ENCODE measurements at places on chromosomes 12 and 14.

DNA sequence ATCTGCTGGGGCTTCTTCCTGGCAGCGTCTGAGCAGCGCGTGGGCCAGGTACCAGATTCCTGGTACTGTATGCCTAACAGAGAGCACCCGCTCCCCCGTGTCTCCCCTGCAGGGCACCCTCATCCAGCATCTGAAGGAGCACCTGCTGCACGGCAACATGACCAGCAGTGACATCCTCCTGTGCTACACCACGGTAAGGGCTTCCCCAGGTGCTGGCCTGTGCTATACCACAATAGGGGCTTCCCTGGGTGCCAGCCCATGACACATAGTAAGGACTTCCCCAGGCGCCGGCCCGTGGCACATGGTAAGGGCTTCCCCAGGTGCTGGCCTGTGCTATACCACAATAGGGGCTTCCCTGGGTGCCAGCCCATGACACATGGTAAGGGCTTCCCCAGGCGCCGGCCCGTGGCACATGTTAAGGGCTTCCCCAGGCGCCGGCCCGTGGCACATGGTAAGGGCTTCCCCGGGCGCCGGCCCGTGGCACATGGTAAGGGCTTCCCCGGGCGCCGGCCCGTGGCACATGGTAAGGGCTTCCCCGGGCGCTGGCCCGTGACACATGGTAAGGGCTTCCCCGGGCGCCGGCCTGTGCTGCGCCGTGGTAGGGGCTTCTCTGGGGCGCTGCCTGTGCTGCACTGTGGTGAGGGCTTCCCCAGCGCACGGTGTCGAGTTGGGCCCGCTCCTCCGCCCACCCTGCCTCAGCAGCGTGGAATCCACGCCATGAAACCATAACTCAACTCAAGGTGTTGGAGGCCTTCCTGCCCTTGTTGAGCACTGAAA is 49.3 kb downstream of the AACS start:
- DNase-seq: no peak

- DNase-seq: no peak
Observed at GRCh38 chr14:51663783-51664326, 12.1 kb downstream of the FRMD6 start.

DNA sequence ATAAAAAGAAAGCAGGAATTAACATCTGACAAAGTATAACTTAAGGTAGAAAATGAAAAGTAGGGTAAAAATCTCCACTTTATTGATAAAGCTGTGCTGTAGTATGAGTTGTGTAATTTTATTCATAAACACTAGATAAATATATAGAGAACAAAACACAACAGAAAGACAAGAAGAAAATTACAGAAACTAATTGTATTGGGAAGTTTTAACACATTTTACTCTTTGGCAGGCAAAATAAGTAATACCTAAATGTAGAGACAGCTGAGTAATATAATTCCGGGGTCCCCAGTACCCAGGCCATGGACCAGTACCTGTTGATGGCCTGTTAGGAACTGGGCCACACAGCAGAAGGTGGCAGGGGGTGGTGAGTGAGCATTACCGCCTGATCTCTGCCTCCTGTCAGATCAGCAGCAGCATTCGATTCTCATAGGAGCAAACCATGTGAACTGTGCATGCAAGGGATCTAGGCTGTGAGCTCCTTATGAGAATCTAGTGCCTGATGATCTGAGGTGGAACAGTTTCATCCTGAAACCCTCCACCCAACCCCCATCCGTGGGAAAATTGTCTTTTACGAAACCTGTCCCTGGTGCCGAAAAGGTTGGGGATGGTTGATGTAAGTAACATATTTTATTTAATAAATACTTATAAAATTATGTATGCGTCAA is 84.4 kb upstream of the ETV6 start:
- no peak for DNase-seq

DNA sequence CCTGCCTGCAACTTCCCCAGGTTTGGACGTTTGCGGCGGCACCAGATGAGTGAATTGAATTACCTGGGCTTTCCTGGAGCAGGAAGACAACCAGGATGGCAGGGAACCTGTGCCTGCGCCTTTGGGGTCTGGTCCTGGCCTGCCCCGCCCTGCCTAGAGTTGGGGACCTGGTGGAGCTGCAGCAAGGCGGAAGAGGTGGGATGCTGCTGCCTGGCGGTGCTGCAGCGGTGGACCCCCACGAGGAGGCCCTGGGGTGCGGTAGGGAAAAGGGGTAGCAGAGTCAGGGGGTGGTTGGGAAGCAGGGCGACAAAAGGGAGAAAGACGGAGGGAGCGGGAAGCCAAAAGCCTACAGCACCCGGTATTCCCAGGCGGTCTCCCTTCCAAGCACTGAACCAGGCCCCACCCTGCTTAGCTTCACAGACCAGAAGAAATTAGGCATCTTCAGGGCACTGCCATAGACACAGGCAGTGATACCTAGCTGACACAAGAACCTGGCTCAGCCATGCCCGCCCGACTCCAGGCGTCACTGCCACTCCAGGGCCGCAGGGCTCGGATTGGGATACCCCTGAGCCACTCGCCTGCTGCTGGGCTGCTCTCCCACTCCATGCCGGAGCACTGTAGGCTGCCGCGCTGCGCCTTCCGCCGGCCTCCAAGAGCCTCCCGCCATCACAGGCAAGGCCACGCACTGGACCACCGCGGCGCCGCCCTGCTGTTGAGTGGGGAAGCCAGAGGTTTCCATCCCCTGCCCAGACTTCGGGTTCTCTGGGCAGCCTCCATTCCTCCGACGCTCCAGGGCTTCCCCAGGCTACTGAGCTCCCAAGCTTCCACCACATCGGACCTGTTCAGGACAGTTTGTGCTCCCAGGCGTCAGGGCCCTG is 155.2 kb upstream of the ALG10B start:
- DNase-seq: no peak

DNA sequence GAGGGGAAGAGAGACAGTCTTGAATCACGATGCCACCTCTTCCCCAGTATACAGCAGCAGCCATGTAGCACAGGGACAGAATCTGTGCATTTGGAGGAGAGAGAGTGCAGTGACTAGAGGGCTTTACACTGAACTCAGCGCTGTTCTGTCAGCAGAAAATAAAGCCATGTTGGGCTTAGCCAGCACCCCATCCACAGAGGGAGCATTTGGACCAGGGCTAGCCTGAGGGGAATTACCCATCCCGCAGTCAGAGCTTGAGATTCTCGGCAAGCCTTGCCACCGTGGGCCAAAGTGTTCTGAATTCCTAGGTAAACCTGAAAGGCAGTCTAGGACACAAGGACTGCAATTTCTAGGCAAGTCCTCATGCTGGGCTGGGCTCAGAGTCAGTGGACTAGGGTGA is 120.4 kb upstream of the CNOT2 start:
- DNase-seq: no peak

GRCh38 chr12:106195621-106196027 is 52.2 kb downstream of the CKAP4 start:
- DNase-seq: no peak

DNA sequence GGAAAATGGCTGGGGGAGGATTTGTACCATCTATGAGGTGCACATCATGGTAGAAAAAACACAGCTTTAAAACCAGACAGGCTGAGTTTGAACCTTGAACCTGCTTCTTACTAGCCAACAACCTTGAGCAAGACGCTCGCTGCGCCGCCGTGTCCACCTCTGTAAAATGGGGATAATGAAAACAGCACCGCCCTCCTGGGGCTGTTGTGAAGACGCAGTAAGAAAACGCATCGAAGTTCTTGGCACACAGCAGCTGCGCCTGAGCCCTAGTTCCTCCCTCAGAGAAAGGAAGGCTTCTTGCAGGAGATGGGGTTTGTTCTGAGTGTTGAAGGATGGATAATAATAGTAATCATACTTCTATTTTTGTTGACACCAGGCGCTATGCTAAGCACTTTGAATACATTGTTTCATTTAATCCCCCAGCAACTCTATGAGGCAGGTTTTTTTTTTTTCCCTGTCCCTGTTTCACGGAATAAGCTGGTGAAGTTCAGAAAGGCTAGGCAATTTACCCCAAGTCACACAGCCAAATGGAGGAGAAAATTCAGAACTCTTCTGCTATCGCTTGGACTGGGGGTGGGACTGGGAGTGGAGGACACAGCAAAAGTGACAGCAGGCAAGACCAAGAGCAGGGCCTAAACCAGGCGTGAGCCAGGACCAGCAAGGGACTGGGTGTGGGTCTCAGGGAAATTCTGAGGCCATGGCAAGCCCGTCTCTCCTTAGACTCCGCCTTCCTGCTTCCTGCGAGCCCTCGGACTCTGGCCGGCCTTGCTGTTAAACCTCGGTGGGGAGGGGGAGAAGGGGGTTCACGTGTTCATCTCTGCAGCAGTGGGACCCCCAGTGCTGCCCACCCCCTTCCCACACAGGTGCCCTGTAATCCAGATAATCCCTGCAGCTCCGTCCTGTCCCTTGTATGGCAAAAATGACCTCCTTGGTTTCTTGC is 97.5 kb downstream of the LRRC74A start:
- no peak for DNase-seq

GRCh38 chr14:83379436-83379835 is 1845.8 kb upstream of the SEL1L start:
- DNase-seq: no peak

GRCh38 chr12:92621833-92622232 is 81.0 kb upstream of the PLEKHG7 start:
- no peak for DNase-seq

GRCh38 chr12:113403435-113404415 is at the start of gene SDS:
SDS (minus strand) TSS chr12:113403887; CDS start chr12:113399708, 4,179 bp downstream.
- no peak for DNase-seq

DNA sequence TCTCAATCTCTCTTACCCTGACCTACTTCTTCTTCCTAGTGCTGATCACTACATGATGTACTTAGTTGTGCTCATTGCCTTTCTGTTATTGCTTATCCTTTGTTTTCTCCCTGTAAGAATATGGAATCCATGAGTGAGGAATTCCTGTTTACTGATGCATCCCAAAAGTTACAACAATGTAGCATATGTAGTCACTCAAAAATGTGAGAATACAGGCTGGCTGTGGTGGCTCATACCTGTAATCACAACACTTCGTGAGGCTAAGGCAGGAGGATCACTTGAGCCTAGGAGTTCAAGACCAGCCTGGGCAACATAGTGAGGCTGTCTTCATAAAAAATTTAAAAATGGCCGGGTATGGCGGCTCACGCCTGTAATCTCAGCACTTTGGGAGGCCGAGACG is 8.0 kb upstream of the WDR20 start:
- DNase-seq: no peak

DNA sequence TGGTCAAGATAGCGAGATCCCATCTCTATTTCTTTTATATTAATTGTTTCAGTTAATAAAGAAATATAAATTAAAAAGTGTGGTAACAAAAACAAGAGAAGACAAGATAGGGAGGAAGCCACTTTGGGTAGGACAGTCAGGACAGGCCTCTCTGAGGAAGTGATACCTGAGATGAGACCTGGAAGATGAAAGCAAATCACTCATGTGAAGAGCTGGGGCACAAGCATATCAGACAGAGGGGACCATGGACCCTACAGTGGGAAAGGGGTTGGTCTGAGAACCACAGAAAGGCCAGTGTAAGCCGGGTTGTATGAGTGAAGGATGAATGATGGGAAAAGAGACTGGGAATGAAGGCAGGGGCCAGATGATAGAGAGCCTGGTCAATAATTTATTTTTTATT is 1.8 kb upstream of the MED6 start:
- DNase-seq: no peak

DNA sequence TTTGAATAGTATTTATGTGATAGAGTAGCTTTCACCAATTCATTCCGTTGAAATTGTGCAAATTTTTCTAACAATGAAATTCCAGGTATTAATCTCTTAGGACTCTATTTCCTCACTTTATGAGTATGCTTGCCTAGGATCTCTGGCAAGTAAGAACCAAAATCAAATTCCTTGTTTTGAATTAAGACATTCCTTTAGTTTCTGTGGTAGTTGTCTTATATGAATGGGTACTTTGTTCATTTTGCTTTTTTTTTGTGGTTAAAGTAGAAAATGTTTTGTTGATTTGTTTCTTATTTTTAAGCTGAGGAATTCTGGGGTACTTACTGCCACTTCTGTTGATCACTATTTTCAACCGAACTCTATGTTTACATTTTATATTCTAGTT is 59.8 kb downstream of the KITLG start:
- no peak for DNase-seq

- no peak for DNase-seq
Observed at GRCh38 chr14:21106176-21106497, 5.3 kb downstream of the TMEM253 start.

DNA sequence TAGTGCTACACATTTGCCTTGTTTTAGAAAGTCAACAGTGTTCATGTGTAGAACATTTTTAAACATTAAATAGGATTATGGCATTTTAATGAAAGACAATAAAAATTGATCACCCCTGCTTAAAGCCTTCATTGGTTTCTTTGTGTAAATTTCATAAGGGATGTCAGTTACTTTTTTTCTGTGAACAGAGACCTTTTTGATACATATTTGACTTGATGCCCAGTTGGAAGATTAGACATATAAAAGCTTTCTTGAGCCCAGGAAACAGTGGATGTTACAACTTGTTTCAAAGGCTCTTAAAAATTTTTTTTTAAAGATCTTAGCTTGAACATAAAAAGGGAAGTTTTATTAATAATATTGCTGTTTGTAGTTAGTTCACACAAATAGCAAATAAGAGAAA is 168.7 kb upstream of the PDZRN4 start:
- no peak for DNase-seq

DNA sequence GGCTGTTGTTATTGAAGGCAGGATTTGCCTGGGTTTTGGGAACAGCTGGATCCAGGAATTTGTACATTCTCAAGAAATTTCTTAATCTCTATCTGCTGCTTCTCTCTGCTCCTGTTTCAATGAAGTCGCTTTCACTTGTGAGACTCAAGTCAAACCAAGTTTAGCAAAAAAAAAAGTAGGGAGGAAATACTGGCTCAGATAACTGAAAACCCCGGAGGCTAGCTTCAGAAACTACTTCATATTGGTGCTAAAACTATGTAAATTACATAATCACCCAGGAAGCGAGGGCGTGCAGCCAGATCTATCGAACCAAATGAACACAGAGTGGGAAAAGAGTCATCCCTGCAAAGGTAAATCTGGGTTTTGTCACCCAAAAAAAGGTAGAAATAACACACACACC is 68.3 kb upstream of the FICD start:
- DNase-seq: no peak

DNA sequence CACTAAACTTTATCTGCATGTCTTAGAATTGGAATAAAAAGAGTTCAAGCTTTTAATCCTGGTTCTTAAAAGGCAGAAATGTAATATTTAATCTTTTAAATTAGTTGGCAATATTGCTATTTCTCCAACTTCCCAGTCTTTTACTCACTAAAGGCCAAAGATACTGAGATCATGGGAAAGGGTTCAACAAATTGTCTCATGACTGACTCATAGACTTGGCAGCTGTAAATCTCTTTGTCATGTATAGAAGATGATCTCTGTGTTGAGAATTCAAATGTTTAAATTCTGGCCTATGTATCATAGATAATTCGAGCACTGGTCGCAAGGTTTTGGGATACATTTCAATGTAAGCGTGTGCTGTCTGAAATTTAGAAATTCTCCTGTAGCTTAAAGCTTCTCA is 40.1 kb upstream of the STRAP start:
- DNase-seq: no peak

- DNase-seq: no peak
Observed at GRCh38 chr12:128623748-128624147, 200.0 kb downstream of the SLC15A4 start.

- DNase-seq: no peak
Observed at GRCh38 chr12:75959506-75959905, 72.1 kb downstream of the PHLDA1 start.

- DNase-seq: no peak
Observed at GRCh38 chr12:50725011-50725942, 38.6 kb upstream of the ATF1 start.

Measured in stimulated activated CD8-positive, alpha-beta memory T cell treated with anti-CD3 and anti-CD28 coated beads, Interleukin-4, amount 100 ng/mL, for 1 hour (primary cell).